IMR-90 (cell line): ENCODE measurements at places on chromosomes 1 and 21. TPM values are rescaled to one million over a fixed set of nuclear protein-coding genes. Genes with fewer than 3 reads are reported as not detected.
A peak's percentile ranks its signal among the peaks of the same experiment; 100 is the strongest.

GRCh38 chr21:42291751-42292562 is 23.3 kb downstream of the TFF3 start:
- H3K27ac ChIP-seq = no peak overlapping the region
- H3K27me3 ChIP-seq = no peaks in the 10 kb centered on the region
- peaks cover 27% of the 10 kb centered on the region; the same call in 1 of the 2 replicates for H3K36me3 ChIP-seq
- DNase-seq = no peak
- H3K4me3 ChIP-seq = no peak overlapping the region

- H3K4me3 ChIP-seq = no peak overlapping the region
- H3K4me1 ChIP-seq = no peaks in the 10 kb centered on the region
- DNase-seq = no peak
- no peaks in the 10 kb centered on the region for H3K27me3 ChIP-seq
- no peaks in the 10 kb centered on the region for H3K36me3 ChIP-seq
Measured at GRCh38 chr1:29865051-29865450, 628.7 kb downstream of the PTPRU start.

- peak; percentile 42 for DNase-seq
- H3K36me3 ChIP-seq = no peaks in the 10 kb centered on the region
- peaks cover 5% of the 10 kb centered on the region for H3K4me1 ChIP-seq
- H3K27ac ChIP-seq = peak overlapping the region; percentile 10; the same call in 1 of the 2 replicates
Measured at GRCh38 chr1:42035205-42035829, 116.6 kb upstream of the HIVEP3 start.

DNA sequence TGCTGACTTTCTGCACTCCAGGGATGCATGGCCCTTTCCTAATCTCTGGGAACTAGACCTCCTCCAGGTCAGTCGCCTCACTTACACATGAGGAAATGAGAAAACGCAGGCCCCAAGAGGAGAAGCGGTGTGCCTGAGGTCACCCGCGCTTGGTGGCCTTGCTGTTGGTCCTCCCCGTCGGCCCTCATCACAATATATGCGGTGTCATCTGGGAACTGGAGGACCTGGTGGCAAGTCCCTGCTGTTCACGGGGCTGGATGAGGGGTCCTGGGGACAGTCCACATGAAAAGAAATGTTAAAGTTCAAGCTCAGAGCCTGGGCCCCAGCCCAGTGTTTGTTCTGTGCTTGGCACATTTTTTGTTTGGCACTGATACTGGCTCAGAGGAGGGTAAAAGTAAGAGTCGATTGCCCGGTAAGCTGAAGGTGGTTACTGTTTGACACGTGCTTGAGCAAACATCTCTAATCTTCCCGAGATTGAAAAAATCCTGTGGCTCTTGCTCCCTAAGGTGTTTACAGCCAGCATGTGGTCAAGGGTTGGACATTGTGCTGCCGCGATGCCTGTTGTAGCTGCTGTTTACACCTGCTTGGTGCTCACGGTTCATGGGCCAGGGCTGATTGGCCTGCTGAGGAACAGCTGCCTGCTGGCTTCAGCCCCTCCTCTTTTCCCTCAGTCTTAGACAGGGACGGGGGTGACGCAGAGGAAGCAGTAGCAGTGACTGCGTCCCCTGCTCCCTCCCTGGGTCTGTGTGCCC is 5.2 kb downstream of the COQ8A start:
- H3K4me3 ChIP-seq = no peak overlapping the region
- H3K36me3 ChIP-seq = no peaks in the 10 kb centered on the region
- no peak overlapping the region for H3K27ac ChIP-seq
- H3K4me1 ChIP-seq = peaks cover 3% of the 10 kb centered on the region; the same call in 1 of the 2 replicates

GRCh38 chr1:38444770-38445442 is 398.3 kb upstream of the POU3F1 start:
- H3K27ac ChIP-seq = no peak overlapping the region
- no peaks in the 10 kb centered on the region; the same call in 1 of the 2 replicates for H3K27me3 ChIP-seq
- no peaks in the 10 kb centered on the region for H3K4me1 ChIP-seq
- no peaks in the 10 kb centered on the region for H3K36me3 ChIP-seq

DNA sequence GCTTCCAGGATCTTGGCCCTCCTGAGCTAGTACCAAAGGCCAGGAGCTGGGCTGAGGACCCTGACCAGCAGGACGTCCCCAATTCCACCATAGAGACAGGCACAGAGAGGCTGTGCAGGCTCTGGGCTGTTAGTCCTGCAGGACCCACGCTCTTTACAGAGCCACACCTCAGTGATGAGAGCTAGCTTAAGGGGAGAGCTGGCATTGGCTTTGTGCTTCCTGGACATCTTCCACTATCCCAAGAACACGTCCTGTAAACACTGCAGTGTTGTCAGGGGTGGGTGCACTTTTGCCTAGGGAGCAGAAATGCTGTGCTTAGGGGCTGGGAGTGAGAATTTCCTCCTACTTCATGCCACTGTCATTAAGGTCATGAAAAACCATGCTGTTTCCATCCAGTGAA is 91.7 kb upstream of the EDN2 start:
- H3K27me3 ChIP-seq = no peaks in the 10 kb centered on the region
- H3K4me3 ChIP-seq = no peak overlapping the region
- no peaks in the 10 kb centered on the region; the same call in 1 of the 2 replicates for H3K36me3 ChIP-seq
- no peak for DNase-seq
- no peak overlapping the region for H3K27ac ChIP-seq
- no peaks in the 10 kb centered on the region for H3K4me1 ChIP-seq

DNA sequence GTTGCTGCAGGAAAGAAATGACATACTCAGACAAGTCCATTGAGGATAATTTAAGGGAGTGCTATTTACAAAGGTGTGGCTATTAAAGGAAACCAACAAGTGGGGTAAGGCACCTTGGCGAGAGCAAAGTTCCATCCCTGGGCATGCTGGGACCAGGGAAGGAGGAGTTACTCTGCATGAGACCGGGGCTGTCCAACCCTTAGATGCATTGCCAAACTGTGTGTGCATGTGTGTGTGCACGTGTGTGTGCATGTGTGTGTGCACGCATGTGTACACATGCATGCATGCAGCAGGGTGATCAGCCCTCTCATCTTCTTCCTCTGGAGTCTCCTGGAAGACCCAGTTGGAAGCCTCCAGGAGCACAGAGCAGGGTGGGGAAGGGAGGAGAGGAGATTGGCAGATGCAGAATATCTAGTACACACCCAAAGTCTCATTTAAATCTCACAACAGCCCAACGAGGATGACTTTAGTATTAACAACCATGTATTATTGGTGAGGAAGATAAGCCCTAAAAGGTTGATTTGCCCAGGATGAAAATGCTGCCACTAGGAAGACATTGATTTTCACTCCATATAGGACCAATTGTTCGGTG is 72.2 kb upstream of the CD34 start:
- no peaks in the 10 kb centered on the region for H3K36me3 ChIP-seq
- H3K27ac ChIP-seq = no peak overlapping the region
- no peaks in the 10 kb centered on the region for H3K4me1 ChIP-seq
- peaks cover 15% of the 10 kb centered on the region for H3K27me3 ChIP-seq
- no peak overlapping the region for H3K4me3 ChIP-seq

GRCh38 chr1:220420726-220421125 is 107.2 kb upstream of the MARK1 start:
- no peaks in the 10 kb centered on the region for H3K36me3 ChIP-seq
- no peak for DNase-seq
- no peaks in the 10 kb centered on the region for H3K4me1 ChIP-seq
- no peak overlapping the region for H3K4me3 ChIP-seq

DNA sequence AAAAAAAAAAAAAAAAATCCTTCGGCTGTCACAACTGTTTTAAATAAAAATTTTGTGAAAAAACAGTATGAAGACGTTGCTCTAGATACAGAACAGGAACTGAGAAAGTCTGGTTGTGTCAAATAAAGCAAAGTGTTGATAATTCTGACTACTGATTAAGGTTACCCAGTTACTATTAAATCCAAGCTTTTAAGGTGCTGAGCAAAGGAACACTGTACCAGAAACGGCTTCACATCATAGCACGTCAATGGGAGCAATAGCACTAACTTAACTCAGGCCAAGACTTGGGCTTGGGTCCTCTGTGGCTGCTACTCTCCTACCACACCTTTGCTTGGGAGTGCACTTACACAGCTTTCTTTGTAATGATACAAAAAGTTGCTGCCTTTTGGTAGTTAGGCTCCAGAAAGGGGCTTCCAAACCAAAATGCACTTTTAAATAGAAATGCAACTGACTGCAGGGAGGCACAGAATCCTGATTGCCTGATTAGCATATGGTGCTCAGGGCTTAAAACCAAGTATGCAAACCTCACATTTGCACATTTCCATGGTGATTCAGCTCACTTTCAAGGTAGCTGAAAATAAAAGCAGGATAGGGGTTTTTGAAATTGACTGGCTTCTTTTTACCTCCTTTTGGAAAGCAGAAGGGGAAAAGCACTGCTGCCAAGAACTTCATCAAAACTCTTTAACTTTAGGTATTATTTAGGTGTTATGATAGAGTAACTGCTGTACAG is 6.3 kb downstream of the MCL1 start:
- H3K4me3 ChIP-seq = no peak overlapping the region
- peaks cover 52% of the 10 kb centered on the region for H3K36me3 ChIP-seq
- peaks cover 21% of the 10 kb centered on the region for H3K4me1 ChIP-seq
- no peaks in the 10 kb centered on the region for H3K27me3 ChIP-seq
- no peak for DNase-seq

DNA sequence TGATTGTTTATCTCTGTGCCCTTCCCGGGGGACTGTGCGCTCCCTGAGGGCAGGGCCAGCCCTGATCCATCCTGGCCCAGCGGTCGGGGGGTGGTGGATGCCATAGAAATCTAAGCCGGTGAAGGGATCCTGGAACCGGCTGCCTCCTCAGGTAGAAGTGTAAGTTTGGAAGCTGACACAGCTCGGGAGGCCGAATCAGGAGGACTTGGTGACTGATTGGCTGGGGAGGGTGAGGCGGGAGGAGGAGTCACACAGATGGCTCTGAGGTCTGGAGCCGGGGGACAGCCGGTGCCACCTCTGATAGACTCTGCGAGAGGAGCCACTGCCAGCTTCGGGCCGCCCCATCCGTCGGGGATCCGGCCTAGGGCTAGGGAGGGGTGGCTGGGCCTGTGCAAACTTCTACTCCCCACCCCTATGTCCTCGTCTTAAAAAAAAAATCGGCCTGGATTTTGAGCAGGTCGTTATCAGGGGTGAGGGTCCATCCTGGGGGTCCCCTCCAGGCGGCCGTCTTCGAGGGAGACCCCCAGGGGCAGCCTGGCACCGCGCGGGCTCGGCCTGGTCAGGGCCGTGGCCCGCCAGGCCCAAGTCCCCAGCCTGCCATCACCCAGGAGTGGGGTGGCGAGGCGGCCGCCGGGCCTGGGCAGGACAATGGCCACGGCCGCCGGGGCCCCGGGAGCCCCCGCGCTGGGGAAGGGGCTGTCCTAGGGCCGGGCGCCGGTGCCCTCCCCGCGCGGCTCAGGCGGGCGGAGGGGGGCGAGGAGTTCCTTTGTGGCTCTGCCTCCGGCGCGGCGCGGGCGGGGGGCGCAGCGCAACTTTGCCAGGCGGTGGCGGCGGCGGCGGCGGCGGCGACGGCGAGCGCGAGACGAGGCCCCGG is 708 bp upstream of the ZNF362 start:
- DNase-seq = peak; percentile 15
- H3K27ac ChIP-seq = peak overlapping the region; percentile 52
- peak overlapping the region; percentile 59 for H3K4me3 ChIP-seq
- H3K27me3 ChIP-seq = peaks cover 9% of the 10 kb centered on the region
- H3K4me1 ChIP-seq = peaks cover 15% of the 10 kb centered on the region
- no peaks in the 10 kb centered on the region for H3K36me3 ChIP-seq

DNA sequence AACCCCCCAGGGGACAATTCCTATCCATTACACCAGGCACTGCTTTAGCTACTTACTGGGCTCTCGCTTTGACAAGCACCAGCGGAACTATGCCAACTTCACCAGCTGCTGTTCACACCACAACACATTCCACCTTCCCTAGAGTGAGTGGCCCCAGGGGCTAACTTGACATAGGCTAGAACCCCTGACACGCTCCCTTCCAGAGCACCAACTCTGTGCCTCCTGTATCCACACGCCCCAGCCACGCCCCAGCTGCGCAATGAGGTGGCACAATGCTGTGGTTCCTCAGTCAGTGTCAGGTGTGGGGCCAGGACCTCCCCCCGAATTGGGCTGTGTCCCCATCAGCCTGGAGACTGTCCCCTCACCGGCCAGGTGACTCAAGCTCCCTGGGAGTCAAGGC is 11.7 kb upstream of the FGR start:
- no peak overlapping the region for H3K4me3 ChIP-seq
- no peak for DNase-seq
- peaks cover 8% of the 10 kb centered on the region; the same call in 1 of the 2 replicates for H3K27me3 ChIP-seq
- H3K36me3 ChIP-seq = no peaks in the 10 kb centered on the region

ATP1B1 gene
- polyA plus RNA-seq = 22.1 and 24.6 TPM in 2 replicates

CR2 gene
- polyA plus RNA-seq = not detected in 2 replicates

TUT4 gene
- polyA plus RNA-seq = 40.0 and 42.7 TPM in 2 replicates

OPRD1 gene
- not detected in 2 replicates for polyA plus RNA-seq
